ENCODE measurements at places on chromosomes 6 and 20.

DNA sequence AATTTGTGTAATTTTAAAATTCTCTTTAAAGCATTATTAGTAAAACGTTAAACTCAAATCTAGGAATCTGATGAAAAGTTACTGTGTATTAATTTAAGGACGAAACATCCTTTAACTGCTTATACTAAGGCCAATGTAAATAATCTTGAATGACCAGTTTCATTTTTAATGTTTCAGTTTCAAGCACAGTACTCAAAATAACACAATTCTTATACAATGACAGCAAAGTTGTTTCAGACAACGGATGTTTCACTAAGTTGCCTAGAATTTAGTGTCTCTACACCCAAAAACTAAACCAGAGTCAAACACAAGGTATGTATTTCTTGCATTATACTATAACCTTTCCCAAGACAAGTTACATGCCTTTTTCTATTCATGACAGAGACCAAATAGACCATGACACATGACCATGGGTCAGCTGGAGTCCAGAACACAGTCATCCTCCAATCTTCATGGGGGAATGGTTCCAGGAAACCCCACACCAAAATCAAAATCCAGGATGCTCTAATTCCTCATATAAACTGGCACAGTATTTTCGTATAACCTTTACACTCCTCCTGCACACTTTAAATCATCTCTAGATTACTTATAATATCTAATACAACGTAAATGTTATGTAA is 7.7 kb downstream of the PHIP start:
- H3K36me3 ChIP-seq = peaks cover 17% of the 10 kb centered on the region
- no peak overlapping the region for H3K27ac ChIP-seq
- H3K4me3 ChIP-seq = no peak overlapping the region
- H3K27me3 ChIP-seq = no peaks in the 10 kb centered on the region

- peaks cover 9% of the 10 kb centered on the region for H3K27me3 ChIP-seq
- no peaks in the 10 kb centered on the region for H3K36me3 ChIP-seq
- H3K27ac ChIP-seq = no peak overlapping the region
- H3K4me1 ChIP-seq = peaks cover 2% of the 10 kb centered on the region
Measured at GRCh38 chr20:60518022-60518421, 559.8 kb downstream of the CDH26 start.

GRCh38 chr20:17282501-17282900 is 55.7 kb downstream of the PCSK2 start:
- peaks cover 3% of the 10 kb centered on the region for H3K4me1 ChIP-seq
- no peaks in the 10 kb centered on the region for H3K36me3 ChIP-seq
- H3K4me3 ChIP-seq = no peak overlapping the region
- H3K27me3 ChIP-seq = no peaks in the 10 kb centered on the region
- no peak overlapping the region for H3K27ac ChIP-seq
- no peak for DNase-seq

DNA sequence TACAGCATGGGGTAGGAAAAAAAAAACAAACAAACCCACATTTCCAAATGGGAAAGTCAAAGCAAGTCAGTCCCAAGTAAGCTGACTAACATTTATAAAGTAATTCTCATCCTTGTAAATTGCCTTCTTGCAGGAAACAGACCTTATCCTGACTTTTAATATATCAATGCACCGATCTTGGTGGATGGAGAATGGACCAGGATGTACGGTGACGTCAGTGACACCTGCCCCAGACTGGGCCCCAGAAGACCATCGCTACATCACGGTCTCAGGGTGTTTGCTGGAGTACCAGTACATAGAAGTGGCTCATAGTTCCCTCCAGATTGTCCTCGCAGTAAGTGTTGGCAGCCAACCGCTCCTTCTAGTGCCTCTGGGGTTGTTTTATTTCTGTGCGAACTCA is 304.2 kb upstream of the RNF217 start:
- no peak overlapping the region for H3K27ac ChIP-seq
- H3K36me3 ChIP-seq = no peaks in the 10 kb centered on the region
- no peaks in the 10 kb centered on the region for H3K27me3 ChIP-seq
- no peak overlapping the region for H3K4me3 ChIP-seq

DNA sequence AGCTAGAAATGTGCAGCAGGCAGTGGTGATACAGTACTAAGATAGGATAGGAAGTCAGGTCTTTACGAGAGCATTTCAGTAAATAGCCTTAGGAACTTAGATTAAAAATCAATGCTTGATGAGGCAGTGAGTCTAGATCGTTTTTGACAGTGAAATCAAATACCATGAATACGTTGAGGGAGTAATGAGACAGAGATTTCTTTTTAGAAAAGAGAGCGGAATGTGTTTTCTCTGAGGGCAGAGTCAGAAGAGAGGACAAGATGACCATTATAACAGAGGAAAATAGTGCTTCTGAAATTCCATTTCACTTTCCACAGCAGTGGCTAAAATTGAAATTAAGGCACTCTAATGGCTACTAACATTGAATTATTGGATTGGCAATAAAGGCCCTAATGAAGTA is 339.6 kb downstream of the UTRN start:
- H3K27me3 ChIP-seq = no peaks in the 10 kb centered on the region
- H3K4me1 ChIP-seq = no peaks in the 10 kb centered on the region
- H3K27ac ChIP-seq = no peak overlapping the region
- H3K36me3 ChIP-seq = no peaks in the 10 kb centered on the region
- no peak overlapping the region for H3K4me3 ChIP-seq
- DNase-seq = no peak

DNA sequence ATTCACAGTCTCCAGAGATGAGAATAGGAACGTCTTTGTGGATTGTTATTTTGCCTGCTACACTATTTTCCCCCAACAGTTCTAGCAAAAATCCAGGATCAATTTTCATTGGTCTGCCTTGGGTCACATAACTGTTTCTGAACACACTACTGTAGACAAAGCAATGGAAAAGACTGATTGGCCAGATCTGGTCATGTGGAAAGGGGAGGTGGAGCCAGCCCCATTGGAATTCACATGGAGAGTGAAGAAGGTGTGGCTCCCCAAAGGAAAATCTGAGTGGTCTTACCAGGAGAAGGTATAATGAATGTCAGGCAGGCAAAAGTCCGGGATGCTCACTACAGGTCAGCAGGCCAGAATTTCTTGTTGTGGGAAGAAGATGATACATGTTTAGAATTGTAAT is 9.5 kb upstream of the TP53RK start:
- H3K4me1 ChIP-seq = peaks cover 20% of the 10 kb centered on the region
- no peak overlapping the region for H3K4me3 ChIP-seq
- no peak overlapping the region for H3K27ac ChIP-seq
- no peak for DNase-seq
- no peaks in the 10 kb centered on the region for H3K36me3 ChIP-seq

DNA sequence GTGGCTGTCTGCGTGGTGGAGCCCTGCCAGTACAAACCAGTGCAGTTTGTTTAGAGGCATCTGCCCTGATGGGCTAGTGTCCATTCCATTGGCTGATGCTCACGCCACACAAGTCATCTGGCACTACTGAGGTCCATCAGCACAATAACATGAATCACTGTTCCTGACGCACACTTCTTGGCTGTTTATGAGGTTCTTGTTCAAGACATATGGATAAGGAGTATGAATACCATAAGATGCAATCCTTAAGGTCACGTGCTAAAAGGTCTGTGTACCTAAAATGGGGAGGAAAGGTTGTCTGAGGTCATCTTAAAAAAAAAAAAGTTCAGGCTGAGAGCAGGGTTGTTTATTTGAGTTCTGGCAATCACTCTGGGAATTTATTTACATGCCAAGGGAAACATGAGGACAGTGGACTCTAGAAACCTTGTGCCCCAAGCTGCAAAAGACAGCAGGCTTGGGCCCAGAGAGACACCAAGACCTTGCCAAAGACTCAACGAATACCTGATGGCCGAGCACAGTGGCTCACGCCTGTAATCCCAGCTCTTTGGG is 54.1 kb upstream of the SHLD1 start:
- no peak for DNase-seq
- no peaks in the 10 kb centered on the region for H3K27me3 ChIP-seq
- no peak overlapping the region for H3K4me3 ChIP-seq
- H3K27ac ChIP-seq = peak overlapping the region; percentile 62

DNA sequence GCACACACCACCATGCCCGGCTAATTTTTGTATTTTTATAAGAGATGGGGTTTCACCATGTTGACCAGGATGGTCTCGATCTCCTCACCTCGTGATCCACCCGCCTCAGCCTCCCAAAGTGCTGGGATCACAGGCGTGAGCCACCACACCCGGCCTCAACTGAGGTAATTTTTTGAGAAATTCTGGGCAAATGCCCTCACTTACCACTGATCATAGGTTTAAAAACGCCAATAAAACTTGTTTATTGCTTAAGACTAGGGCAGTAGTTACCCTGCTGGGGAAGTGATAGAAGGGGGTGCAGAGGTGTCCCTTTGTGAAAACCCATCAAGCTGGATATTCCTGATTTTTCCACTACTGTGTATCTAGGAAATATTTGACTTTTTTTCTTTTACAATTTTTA is 196.3 kb downstream of the BCAS1 start:
- no peaks in the 10 kb centered on the region for H3K27me3 ChIP-seq
- H3K4me1 ChIP-seq = peaks cover 23% of the 10 kb centered on the region
- no peaks in the 10 kb centered on the region for H3K36me3 ChIP-seq
- DNase-seq = no peak
- no peak overlapping the region for H3K27ac ChIP-seq
- H3K4me3 ChIP-seq = no peak overlapping the region

- H3K4me3 ChIP-seq = no peak overlapping the region
- H3K27me3 ChIP-seq = peaks cover 21% of the 10 kb centered on the region
- DNase-seq = no peak
- no peaks in the 10 kb centered on the region for H3K36me3 ChIP-seq
Measured at GRCh38 chr20:42161228-42161829, 543.2 kb upstream of the CHD6 start.

- H3K27ac ChIP-seq = no peak overlapping the region
- DNase-seq = no peak
- no peaks in the 10 kb centered on the region for H3K36me3 ChIP-seq
- no peak overlapping the region for H3K4me3 ChIP-seq
- H3K27me3 ChIP-seq = no peaks in the 10 kb centered on the region
Measured at GRCh38 chr6:38378801-38379200, 260.9 kb downstream of the BTBD9 start.
